ENCODE measurements at places on chromosomes 2 and 18.
A peak's percentile ranks its signal among the peaks of the same experiment; 100 is the strongest.

- no peak for DNase-seq
These were observed 203.2 kb downstream of the ETAA1 start for GRCh38 chr2:67600222-67600871.

DNA sequence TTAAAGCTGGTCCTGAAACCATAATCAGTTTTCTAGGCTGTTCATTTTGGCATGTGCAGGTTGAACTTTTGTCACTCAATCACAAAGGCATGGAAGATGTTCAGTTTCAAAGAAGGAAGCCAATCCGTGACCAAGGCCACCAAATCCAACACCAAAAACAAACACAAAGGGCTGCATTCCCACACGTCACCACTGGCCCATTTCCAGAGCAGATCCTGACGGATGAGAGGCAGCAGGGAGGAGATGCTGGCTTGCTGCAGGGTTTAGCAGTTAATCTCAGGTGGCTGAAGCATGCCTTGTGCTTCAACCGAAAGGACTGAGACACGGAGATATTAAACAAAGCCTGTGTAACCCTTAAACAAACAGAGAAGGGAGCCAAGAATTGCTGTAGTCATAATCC, 191.9 kb upstream of the CTAGE1 start:
- DNase-seq, result no peak

DNA sequence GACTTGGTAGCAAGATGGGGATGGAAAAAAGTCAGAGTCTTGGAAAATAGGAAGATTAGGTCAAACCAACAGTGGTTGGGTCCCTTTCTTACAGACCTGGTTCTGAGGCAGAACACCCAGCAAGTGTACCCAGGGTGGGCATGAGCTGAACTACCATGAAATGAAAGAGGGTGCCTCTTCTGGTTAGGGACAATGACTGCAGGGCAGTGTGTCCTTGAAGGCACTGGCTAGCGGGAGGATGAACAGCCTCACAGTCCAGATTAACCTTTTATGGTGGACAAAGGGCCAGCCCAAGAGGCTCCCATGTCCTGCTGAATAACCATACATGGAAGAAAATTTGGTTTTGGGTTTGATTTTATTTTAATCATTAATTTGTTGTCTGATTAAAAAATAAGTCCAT, 61.8 kb upstream of the CCDC85A start:
- DNase-seq, result no peak

DNA sequence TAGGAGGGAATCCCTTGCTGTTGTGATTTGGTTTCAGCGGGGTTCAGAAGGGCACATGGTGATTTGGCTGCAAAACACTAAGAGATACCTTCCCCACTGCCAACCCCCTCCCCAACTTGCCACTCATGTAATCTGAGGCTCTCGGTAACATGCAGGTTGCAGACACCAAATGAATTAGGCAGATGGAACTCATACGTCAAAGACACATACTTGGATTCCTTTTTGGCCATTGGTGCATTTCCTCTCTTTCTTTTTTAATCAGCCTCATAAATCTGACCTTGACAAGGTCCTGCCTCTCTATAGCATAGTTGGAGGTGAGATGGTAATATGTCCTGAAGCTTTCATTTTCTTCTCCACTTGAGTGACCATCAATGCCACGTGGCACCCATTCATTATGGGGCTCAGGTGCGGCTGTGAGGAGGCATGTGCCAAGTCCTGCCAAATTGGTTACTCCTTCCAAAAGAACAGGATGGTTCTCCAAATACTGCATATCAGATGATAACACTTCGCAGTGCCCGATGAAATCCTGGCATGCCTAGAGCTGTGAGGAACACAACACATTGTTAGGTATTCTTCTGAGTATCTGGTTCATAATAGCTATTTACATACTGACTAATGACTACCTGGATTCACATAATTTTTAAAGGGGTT, 8.3 kb upstream of the TMEM178A start:
- no peak for DNase-seq

GRCh38 chr2:85804583-85804982, 50.8 kb downstream of the ATOH8 start:
- DNase-seq, result peak; percentile 9

DNA sequence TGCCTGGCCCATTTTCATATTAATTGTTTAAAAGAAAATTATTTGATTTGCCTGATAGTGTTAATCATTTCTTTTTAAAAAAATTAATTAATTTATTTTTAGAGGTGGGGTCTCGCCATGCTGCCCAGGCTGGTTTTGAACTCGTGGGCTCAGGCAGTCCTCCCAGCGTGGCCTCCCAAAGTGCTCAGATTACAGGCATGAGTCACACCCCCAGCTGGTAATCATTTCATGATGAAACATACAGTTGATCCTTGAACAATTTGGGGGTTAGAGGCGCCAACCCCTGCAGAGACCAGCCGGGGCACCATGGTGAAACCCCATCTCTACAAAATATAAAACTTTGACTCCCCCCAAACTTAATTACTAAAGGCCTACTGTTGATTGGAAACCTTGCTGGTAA, 7.9 kb downstream of the GPN1 start:
- DNase-seq, result no peak

DNA sequence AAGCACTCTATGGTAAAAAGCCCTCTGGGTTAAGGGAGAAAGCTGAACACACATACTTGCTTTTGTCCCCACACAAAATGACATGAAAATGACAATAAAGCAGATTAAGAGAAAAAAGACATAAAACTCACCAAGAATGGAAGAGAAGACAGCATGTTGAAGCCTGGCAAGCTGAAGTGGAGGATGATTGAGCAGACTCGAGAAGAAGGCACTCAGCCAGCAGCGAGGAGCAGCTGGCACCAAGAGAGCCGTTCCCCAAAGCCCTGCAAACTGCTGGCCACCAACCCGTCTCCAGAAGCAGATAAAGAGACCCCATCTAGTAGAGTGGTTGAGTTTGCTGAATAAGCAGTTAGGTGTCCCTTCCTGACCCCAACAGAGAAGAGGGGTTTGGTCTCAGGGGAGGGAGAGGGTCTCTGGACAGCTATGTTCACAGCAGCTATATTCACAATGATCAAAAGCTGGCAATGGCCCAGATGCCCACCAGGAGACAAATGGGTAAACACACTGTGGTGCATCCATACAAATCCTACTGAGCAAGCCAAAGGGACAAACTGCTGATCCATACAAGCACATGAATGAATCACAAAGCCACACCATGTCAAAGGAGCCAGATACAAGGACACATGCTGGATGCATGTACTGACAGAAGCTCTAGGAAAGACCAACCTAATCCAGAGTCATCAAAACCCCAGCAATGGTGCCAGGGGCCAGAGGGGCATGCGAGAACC, 36.9 kb downstream of the FAM168B start:
- DNase-seq, result no peak

DNA sequence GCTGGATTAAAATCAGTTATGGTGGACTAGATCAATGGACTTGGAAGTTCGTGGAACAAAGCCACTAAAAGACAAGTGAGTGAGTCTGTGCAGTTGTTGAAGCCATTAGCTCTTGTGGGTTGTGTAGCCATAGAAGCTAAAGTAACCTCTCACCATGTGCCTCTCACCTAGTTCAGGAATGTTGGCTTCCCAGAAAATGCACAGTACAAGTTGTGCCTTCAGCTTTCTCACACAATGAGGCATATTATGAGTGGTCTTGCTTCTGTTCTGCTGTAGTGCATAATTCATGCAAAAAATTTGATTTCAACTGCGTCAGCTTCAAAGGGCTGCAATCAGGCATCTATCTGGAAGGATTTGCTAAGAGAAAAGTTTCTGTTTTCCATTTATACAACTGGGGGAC, 26.2 kb downstream of the CERS6 start:
- DNase-seq, result no peak

DNA sequence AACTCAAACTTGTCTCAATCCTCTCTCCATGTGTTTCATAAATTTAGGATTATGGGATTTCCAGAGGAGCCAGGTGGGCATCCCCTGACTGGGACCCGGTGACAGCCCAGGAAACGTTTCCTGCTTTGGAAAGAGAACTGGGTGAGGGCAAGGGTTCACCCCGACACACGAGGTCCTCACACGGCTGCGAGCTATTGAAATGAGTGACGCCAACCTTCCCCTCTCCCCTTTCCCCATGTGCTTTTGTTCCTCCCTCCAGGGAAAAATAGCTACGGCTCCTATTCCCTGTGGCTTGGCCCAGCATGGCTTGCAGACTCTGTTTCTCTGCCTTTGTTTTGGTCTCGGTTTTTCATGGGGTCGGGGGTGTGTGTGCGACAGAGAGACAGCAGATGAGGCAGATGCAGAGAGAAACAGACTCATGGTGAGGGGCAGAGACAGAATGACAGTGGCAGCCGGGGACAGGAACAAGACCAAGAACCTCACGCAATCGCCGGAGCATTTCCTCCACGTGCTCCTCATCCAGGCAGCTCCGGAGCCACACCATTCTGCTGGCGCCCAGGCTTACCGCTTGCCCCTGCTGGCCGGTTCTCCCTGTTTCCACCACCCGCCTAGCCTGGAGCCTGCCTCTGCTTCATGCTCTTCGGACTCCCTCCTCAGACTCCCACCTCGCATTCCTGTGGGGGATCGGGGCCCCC, 238.5 kb downstream of the DYSF start:
- no peak for DNase-seq

DNA sequence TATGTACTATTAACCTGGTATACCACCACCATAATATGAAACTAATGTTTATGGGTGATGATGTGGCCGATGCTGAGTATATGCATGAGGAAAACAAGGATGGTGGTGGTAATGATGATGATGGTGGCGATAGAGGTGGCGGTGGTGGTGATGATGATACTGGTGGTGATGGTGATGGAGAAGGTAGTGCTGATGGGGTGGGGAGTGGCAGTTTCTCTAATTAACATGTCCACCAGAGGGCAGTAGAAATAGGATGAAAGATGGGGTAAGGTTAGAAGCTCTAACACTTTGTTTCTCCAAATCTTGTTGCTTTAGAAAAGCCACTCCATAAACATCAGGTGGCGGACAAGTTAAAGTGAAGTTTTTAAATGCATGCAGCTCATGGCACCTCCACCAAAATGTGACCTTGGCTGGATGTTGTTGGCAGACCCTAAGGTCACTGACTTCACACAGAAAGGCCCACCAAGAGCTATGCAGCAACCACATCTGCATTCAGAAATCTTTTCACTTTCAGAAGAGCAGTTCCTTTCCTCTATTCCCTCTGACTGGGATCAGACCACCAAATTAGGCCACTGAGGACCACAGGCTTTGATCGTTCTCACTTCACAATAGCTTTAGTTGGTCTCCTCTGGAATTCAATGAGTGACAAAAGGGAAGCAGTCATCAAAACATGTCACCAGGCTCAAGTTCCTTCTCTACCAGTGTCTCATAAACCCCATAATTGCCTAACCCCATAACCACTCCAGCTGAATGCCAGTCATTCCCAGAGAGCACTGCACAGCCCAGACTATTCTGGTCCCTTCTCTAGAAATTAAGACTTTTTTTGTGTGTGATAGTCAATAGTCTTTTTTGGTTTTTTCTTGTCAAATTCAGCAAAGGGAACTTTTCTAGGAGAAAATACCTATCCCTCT, 7.5 kb upstream of the BCL11A start:
- no peak for DNase-seq

DNA sequence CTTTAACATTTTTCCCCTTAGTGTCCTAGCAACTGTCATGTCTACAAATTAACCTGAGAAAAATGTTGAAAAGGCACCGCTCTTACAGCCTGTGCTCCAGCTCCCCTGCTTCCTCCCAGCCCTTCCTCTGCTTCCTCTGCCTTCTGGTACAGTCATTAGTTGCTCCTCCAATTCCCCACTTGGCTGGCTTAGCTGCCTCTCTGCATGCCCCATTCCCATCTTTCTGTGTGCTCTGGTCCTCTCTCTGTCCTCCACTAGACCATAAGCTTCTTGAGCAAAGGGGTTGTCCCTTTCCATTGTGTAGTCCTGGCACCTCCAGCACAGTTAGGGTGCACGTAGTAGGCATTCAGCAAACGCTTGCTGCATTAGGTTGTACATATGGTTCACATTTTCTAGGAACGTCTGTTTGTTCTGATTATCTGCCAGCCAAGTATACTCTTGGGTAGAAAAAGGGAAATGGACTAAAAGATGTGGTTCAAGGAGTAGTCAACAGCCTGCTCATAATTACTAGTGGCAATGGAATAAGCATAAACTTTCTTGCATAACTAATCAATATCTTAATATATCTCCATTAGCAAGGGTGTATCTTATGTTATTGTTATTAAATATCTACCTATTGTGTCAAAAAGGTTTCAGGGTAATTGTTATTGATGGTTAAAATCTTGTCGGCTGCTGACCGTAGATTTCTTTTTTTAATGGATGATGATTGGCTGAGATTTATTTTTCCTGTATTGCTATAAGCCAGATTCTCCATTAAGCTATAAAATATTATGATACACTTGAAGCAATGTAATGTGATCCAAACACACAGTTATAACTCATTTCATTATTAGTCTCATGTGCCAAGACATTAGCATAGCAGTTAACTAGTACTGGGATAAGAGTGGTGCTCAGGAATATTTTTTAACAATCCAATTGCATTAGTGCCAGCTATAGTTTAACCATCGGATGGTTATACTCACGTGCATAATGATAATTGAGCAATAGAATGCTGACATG, 340.1 kb downstream of the SLC4A3 start:
- DNase-seq, result no peak

GRCh38 chr18:9914584-9915290, 921 bp downstream of the VAPA start:
- DNase-seq, result peak; percentile 73

GRCh38 chr2:96341641-96342040, 6.1 kb downstream of the NCAPH start:
- DNase-seq, result no peak

GRCh38 chr2:113739849-113740248, 16.6 kb downstream of the SLC35F5 start:
- no peak for DNase-seq

DNA sequence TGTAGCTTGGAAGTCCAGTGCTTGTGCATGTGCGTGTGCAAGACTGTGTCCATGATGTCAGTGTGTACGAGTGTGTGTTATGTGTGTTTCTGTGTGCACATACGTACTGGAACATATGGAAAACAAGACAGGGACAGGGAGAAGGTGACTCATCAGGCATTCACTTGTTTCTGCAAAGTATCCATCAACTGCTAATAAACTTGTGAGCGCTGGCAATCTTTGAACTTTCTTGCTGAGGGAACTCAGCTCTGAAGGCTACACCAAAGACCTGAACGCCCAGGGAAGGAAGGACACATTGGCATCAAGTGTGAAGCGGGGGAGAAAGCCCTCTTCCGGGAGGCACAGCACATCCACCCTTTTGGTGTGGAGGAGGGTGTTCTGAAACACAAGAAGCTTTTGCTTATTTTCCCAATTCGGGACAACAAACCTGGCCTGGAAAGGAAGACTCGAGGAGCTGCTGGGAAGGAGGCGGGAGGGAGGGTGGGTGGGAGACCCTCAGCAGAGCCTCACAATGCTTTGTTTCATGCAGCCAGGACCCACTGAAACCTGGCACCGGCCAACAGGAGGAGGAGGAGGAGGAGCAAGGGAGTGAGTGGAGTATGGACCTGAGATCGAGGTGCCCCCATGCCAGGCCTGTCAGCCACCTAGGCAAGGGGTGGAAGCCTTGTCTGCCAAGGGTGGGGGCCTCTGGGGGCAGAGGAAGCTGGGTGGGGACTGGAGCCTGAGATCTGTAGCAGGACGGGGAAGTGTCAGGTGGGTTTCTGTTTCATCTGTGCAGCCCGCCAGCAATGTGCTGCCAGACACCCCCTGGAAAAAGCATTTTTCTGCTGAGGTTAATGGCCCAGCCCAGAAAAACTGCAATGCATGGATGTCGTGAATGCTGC, 26.8 kb downstream of the SMAD7 start:
- DNase-seq, result no peak
